ENCODE measurements at places on chromosomes 1 and 21.

DNA sequence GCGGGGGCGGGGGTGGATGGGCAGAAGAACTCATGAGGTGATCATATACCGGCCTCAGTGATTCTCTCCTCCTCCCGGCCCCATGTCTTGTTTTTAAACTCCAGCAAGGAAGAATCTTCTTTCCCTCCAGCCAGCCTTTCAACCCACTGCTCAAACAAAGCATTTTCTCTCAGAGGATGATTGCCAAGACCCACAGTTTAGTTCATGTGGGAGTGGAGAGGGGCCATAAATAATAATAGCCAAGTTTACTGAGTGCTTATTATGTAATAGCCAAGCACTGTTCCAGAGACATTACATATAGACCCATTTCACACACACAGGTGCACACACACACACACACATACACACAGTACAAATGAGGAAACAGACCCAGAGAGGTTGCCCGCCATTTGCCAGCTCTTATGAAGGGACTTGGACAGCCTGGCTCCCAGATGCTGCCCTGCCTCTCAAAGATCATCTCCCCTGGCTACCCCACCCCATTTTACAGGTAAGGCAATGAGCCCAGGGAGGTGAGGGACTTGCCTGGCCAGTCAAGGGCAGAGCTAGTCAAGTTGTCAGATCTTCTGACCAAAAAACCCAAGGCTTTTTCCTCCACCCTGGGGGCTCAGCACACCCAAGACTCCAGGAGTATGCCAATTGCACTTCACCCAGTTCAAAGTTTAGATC is 18.0 kb upstream of the BCAR3 start:
- DNase-seq, result no peak

DNA sequence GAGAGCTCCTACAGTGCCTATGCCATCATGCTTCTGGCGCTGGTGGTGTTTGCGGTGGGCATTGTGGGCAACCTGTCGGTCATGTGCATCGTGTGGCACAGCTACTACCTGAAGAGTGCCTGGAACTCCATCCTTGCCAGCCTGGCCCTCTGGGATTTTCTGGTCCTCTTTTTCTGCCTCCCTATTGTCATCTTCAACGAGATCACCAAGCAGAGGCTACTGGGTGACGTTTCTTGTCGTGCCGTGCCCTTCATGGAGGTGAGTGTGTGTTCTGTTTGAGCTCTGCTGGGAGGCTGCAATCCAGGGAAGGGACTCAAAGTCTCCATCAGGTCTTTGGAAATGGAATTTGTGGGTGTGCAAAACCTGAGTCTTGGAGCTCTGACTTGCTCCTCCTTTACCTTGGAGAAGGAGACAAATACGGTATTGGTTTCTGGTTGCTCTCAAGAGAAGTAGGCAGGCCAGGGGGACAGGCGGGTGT is 658 bp downstream of the GPR37L1 start:
- no peak for DNase-seq

DNA sequence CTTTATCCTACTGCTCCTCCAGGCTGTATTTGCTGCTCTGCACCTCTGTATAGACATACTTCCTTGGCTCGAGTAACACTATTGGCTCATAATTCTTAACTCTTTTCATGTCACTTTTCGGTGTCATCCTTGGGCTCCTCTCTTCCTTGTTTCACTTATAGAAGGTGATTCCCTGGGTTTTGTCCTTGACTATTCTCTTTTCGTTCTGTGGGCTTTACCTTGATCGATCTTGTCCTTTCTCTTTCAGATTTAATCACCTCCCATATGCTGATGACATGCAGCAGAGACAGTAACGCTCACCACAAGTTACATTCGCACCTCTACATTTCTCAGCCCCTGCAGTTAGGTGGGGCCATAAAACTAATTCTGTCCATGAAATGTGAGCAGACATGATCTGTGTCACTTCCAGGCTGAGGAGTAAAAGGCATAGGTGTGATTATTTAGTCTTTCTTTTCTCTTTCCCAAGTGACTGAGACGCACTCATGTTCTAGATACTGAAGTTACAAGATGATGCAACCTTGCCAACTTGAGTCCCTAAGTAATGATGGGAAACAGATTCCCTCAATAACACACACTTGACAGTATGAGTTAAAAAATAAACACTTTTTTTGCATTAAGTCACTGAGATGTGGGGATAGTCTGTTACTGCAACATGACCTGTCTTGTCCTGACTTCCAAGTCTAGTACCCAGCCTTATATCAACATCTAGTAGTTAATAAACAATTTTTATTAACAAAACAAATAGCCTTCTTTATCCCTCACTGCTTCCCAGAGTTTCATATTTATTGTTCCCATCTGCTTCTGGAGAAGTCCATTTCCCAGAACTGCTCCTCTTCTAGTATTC is 49.9 kb upstream of the HAO2 start:
- no peak for DNase-seq

DNA sequence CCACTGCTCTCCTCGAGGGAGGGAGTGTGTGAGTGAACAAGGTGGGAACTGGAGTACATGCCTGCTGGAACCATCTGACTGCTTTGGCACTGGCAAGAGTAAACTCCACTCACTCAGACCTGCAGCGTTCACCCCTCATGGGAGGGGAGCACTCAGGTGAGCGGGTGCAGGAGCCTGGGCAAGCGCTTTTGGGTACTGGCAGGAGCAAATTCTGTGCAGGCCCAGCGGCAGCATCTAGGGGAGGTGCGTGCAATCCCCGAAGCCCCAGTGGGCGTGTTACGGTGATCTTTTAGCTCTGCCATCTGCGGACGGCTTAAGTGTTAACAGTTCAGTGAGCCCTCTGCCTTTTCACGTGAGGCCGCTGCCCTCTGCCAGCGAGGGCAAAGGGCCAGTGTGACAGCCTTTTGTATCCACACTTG is 127.4 kb downstream of the PATJ start:
- DNase-seq, result no peak

All from stimulated activated CD8-positive, alpha-beta memory T cell treated with anti-CD3 and anti-CD28 coated beads, Interleukin-15, amount 100 ng/mL, for 48 hours (primary cell).